ENCODE measurements at places on chromosomes 12 and 14.

GRCh38 chr14:52998376-52999015 lies 47.6 kb upstream of the FERMT2 start:
- DNase-seq = no peak

GRCh38 chr14:82490397-82490796 lies 956.7 kb upstream of the SEL1L start:
- DNase-seq = no peak

GRCh38 chr14:86357876-86358275 lies 827.9 kb downstream of the FLRT2 start:
- no peak for DNase-seq

GRCh38 chr12:86772696-86773095 lies 516.5 kb upstream of the MGAT4C start:
- no peak for DNase-seq

- no peak for DNase-seq
These were observed 98.9 kb downstream of the BTG1 start for GRCh38 chr12:92046557-92047392.

DNA sequence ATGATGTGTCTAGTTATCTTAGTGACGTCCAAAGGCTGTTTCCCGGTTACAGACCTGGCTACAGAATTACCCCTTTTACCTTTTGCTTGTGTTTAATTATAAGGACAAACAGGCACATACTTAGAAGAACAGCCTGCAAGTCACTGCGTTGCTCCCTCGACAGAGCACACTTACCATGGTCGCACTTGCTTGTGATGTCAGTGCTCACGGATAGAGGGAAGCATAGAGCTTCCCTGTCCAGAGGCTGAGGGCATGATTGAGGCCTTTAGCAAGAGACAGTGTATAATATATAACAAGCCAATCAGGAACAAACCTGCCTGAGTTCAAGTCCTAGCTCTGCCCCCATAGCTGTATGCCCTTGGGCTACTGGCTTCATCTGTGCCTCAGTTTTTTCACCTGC lies 73.2 kb upstream of the SCN8A start:
- DNase-seq = no peak

GRCh38 chr14:22657861-22658260 lies 13.7 kb upstream of the OR6J1 start:
- no peak for DNase-seq
